ENCODE measurements at places on chromosomes 1 and 21.

- no peak for DNase-seq
These were observed 4.9 kb downstream of the GLIS1 start for GRCh38 chr1:53733975-53734649.

DNA sequence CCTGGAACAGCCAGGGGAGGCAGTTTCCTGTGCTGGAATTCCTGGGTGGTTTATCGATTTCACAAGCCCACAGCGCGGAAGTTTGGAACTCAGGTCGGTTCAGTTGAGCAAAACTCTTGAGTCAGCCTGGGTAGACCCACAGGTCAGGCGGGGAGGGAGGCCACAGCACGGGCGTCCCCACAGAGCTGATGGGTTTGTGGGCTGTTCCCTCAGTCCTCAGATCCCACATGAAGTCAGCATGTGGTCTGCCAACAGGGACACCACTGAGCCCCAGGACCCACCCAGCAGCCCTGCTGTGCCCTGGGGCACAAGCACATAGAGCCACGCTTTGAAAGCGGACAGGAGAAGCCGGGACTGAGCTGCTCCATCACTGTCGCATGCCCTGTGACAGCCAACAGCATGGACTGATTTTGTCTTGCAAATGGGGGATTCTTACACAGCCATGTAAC lies 17.4 kb downstream of the BMP8A start:
- no peak for DNase-seq

DNA sequence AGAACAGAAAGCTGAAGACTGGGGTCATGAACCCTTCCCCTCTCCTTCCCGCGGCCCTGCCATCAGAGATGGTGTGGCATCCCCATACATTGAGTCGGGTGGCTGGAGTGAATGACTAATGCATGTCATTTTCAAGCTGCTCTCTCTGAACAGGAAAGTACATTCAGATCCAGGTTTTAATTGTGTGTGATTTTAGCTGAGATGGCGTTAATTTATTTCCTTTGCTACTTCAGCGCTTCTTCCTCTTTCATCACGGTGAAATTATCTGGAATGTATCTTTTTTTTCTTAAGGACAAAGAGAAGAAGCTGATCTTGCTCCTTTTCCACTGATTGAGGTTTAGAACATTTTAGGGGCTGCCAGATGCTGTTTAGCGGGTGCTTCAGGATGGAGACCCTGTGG lies 8.6 kb upstream of the LRRN2 start:
- no peak for DNase-seq

- no peak for DNase-seq
These were observed 25.6 kb upstream of the ENAH start for GRCh38 chr1:225678545-225678944.

DNA sequence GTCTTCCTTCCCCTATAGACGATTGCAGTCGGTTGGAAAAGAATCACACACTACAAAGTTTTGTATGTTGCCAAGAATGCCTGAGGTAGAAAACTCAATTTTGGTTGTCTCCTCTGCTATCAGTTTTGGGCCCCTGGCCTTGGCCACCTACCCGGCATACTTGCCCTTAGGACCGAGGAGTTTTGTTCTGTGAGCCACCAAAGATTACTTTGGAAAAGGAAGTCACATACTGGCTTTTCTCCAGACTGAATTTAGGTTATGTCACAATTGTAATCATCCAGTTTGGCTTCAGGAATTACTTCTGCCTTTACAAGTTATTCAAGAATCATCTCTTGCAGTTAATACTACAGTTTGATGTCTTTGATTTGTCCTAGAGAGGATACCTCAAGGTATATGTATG lies 71.4 kb downstream of the RGL1 start:
- DNase-seq, result no peak

GRCh38 chr1:46180082-46180616 lies 3.9 kb upstream of the P3R3URF start:
- no peak for DNase-seq

- DNase-seq, result no peak
These were observed 5.7 kb upstream of the ZNF697 start for GRCh38 chr1:119653839-119654170.

All from kidney epithelial cell (primary cell).